Stimulated activated CD4-positive, alpha-beta T cell treated with anti-CD3 and anti-CD28 coated beads, TNF-alpha, amount 100 ng/mL, for 4 hours (primary cell): ENCODE measurements at places on chromosomes 5 and 9.

DNA sequence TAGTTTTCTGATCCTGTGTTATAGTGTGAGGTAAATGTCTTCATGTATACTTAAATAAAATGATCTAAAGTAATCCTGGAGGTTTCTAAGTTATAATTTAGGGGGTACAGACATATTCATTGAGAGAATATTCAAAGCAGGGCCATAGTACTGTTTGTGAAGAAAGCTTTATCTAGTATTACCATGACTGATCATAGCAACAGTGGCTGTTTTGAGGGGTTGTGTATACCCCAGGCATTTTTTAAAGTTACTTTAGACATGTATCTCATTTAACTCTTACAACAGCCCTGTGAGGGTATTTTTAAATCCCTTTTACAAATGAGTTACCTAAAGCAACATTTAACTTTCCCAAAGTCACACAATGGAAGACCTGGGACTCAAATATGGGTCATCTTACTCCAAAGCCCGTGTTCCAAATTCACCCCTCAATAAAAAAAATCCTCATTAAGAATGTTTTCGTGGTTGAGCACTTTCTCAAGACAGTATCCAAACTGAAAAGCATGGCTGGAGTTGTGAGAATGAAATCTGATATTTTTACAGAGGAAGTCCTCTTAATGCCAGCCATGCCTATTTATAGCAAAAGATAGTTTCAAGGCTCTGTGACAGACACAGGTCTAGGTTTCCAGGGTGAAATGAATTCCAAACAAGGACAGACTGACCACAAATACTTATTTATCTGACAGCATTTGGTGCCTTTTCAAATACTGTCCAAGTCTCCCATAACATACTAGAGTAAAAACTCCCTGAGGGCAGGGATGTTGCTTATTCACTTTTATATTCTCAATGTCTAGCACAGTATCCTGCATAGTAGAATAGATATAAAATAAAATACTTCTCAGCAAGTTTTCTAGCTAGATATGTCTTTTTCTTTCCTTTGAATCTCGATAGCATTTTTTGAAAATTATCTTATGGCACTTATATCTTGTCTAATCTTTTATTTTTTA lies 10.4 kb downstream of the STOM start:
- no peak for DNase-seq

- peak; percentile 1 for DNase-seq
Observed at GRCh38 chr5:39948867-39949468, 524.2 kb upstream of the DAB2 start.

DNA sequence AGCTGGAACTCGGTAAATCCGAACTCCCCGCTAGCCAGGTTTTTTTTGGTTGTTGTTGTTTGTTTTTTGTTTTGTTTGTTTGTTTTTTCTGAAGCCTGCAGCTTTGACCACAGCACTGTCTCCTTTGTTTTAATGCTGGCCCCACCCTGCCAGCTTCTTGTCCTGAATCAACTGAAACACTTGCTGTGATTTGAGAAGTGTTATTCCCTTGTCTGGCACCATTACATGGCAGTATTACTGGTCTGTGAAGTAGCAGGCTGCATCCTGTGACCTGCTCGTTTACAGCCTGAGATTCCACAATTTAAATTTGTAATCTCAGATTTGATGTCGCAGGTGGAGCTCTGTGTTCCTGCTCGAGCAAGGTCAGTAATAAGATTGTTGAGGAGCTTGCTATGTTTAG lies 1.4 kb upstream of the SLC36A2 start:
- no peak for DNase-seq

DNA sequence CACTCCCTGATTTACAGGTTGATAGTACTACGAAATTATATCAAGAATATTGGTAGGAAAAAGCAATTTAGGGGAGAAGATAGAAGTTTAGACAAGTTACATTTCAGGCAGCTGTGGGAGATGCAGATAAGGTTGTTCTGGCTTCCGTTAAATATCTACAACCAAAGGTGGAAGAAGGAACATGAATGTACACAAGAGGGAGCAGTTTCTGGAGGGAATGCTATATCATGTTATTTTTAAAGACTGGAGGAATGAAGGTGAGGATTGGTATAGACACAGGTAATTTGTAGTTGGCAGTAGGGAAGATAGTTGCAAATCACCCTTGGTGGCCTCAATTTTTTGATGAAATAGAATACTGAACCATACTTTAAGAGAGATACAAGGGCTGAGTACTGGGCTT lies 187.3 kb upstream of the NMUR2 start:
- DNase-seq = no peak

- no peak for DNase-seq
Observed at GRCh38 chr5:96431376-96432187, 1.5 kb downstream of the PCSK1 start.

DNA sequence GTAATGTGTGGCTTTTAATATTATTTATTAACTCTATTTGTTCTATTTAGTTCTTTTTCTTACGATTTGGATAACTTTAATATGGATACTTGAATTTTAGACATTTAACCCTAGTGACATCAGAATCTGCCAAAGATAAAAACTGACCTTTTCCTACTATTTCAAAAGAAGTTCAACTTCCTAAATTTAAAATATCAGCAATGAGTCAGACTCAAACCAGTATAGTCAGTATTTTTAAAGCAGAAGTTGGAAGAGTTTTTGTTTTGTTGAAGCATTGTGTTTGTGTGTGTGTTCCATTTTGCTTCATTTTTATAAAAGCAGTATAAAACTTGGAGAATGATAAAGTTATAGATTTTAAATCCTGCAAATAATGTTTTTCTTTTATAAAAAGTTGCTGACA lies 251.8 kb upstream of the RASA1 start:
- DNase-seq = no peak

DNA sequence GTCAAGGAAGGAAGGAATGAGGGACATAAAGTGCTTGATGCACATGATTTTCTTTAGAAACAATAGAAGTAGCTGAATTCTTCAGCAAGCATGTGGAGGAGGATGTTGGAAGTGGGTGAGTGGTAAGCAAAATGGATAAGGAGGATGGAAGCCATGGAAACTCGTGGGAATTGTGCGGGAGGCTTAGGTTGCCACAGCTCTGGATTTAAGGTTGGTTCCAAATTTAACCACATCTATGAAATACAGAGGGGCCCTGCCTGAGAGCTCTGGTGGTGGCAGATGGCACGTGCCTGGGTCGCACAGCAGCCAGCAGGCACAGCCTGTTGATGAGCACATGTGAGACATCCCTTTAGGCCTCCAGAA lies 284.7 kb downstream of the SMARCA2 start:
- no peak for DNase-seq

GRCh38 chr5:176550275-176550831 lies 1.2 kb downstream of the CDHR2 start:
- DNase-seq = no peak

GRCh38 chr5:171311322-171312077 lies 2.5 kb downstream of the TLX3 start:
- no peak for DNase-seq

DNA sequence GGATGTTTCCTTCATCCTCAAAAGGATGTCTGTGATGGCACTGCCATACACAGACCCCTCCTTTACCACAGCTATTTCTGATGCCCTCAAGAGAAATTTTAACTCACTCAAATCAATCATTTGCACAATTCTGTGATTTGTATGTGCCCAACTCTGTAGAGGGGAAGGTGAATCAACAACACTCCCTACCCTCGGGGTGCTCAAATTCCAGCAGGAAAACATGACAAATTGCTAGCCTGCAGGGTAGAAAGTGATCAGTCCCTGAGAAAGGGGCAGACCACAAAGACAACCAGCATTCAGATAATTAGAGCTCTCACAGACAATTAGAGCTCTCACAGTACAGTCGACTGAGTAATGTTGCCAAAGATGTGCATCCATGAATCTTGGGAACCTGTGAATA lies 45.3 kb upstream of the FOXE1 start:
- DNase-seq = no peak

DNA sequence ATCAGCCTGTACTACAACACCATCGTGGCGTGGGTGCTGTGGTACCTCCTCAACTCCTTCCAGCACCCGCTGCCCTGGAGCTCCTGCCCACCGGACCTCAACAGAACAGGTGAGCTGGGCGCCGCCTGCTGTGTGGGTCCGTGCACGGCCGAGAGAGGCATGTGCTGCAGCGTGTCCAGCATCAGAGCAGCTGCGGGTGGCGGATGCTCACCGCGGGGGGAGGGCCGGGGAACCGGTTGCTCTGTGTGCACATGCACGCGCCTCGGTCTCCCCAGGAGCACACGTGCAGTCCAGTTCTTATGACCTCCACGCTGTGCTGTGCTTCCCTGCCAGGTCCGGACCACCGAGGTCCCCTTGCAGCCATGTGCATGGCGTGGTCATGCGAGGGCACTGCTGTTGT lies 7.6 kb downstream of the SLC6A18 start:
- no peak for DNase-seq

- DNase-seq = no peak
Observed at GRCh38 chr9:128091144-128091543, 23.1 kb downstream of the SLC25A25 start.

DNA sequence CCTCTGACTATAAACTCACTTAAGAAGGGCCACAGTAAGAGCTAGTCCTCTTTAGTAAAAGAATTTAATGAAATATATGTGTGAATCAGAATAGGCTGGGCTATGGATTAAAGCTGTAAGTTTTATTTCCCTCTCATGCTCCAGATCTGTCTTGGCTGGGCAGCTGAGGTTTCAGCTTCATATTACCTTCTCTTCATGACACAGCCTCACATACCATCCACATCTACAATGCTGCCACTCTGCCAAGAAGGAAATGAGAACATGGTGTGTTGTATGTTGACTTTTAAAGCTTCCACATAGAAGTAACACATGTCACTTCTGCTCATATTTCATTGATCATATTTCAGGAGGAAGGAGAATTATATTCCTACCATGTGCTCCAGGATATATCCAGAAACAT lies 776.0 kb upstream of the ACO1 start:
- no peak for DNase-seq

GRCh38 chr9:32326146-32326545 lies 58.3 kb upstream of the ACO1 start:
- DNase-seq = no peak
